ENCODE measurements at places on chromosomes 2 and 18.

DNA sequence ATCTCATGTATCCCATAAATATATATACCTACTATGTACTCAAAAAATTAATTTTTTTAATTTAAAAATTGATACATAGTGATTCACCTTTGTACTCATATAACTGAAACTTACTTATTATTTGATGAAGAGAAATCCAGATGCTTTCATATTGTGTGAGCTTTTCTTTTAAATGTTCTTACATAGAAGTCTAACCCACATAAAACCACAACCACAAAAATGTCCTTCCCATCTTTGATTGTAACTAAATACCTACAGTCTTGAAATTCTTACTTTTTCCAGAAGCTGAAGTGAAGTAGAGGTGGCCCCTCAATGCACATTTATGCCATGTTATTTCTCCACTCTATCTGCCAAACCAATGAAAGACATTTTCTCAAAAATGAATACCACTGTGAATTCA is 117.9 kb upstream of the COL5A2 start:
- DNase-seq = no peak

GRCh38 chr18:5302606-5303005 is 7.1 kb upstream of the ZBTB14 start:
- no peak for DNase-seq

- DNase-seq = no peak
Observed at GRCh38 chr2:235129850-235130249, 178.0 kb downstream of the SH3BP4 start.

GRCh38 chr2:219220652-219221402 is 2.1 kb upstream of the ABCB6 start:
- DNase-seq = no peak

DNA sequence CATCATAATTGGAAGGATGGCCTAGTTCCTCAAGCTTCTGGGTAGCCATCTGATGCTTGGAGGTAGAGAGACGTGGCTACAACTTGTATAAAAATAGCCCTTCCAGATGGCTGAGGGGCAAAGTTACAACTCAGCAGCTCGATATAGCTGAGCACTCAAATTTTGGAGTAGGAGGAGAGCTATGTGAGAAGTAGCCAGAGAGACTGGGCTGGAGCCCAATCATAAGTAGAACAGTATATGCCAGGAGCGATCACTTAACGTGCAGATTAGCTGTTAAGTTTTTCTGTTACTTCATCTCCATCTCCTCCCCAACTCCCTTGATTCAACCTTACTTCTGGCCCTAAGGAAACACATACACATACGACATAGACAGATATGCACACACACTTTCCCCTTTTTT is 28.8 kb downstream of the CNRIP1 start:
- no peak for DNase-seq

GRCh38 chr2:115234737-115235136 is 792.3 kb downstream of the DPP10 start:
- DNase-seq = no peak

GRCh38 chr18:22293417-22293816 is 124.0 kb downstream of the GATA6 start:
- no peak for DNase-seq

GRCh38 chr2:66665124-66665984 is 230.4 kb downstream of the MEIS1 start:
- no peak for DNase-seq

DNA sequence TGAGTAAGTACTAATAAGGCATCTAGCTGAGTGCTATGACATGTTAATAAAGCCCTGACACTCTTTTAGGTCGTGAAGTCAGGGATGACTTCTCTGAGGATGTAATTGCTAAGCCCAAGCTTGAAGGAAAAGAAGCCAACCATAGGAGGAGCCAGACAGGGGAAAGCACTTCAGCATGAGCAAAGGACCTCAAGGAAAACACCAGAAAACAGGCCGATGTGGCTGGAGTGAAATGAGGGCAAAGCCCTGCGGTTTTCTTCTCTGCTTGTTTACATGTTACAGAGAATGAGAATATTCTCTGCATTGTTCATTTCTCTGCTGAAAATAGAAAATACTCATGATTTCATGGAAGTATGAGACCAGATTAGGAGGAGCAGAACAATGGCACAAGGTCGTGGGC is 112.5 kb upstream of the ARHGAP28 start:
- no peak for DNase-seq

- DNase-seq = no peak
Observed at GRCh38 chr2:85053802-85054201, 79.4 kb upstream of the TCF7L1 start.

GRCh38 chr2:17475286-17475685 is 43.0 kb downstream of the RAD51AP2 start:
- DNase-seq = no peak

- no peak for DNase-seq
Observed at GRCh38 chr18:13267431-13267873, 48.9 kb downstream of the LDLRAD4 start.

- no peak for DNase-seq
Observed at GRCh38 chr2:20451341-20451740, 4.5 kb downstream of the RHOB start.

DNA sequence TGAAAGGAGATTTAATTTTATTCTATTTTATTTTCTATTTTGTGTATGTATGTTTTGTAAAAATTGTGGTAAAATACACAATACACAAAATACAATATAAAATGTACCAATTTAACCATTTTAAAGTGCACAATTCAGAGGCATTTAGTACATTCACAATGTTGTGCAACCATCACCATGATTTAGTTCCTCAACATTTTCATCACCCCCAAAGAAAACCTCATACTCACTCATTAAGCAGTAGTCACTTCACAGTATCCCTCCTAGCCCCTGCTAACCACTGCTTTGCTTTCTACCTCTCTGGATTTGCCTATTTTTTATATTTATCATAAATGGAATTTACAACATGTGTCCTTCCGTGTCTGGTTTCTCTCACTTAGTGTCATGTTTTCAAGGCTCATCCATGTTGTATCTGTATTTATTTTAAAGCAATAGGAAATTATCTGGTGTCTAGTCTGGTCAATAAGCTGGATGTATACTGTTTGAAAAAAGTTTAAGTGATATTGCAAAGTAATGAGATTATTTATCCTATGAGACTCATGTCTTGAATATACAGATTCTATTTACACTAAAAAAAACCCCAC is 77.9 kb upstream of the GLS start:
- no peak for DNase-seq

GRCh38 chr18:25469489-25469888 is 117.5 kb upstream of the ZNF521 start:
- no peak for DNase-seq

- no peak for DNase-seq
Observed at GRCh38 chr2:221662689-221663391, 90.7 kb upstream of the EPHA4 start.

- no peak for DNase-seq
Observed at GRCh38 chr18:45056926-45057325, 376.2 kb downstream of the SETBP1 start.

All from GM12864 (cell line).